ENCODE measurements at places on chromosomes 7 and 10.

- no peak for DNase-seq
Measured at GRCh38 chr10:111303887-111304286, 227.1 kb downstream of the ADRA2A start.

GRCh38 chr10:79146611-79147130 lies 77.9 kb downstream of the ZMIZ1 start:
- DNase-seq: no peak

DNA sequence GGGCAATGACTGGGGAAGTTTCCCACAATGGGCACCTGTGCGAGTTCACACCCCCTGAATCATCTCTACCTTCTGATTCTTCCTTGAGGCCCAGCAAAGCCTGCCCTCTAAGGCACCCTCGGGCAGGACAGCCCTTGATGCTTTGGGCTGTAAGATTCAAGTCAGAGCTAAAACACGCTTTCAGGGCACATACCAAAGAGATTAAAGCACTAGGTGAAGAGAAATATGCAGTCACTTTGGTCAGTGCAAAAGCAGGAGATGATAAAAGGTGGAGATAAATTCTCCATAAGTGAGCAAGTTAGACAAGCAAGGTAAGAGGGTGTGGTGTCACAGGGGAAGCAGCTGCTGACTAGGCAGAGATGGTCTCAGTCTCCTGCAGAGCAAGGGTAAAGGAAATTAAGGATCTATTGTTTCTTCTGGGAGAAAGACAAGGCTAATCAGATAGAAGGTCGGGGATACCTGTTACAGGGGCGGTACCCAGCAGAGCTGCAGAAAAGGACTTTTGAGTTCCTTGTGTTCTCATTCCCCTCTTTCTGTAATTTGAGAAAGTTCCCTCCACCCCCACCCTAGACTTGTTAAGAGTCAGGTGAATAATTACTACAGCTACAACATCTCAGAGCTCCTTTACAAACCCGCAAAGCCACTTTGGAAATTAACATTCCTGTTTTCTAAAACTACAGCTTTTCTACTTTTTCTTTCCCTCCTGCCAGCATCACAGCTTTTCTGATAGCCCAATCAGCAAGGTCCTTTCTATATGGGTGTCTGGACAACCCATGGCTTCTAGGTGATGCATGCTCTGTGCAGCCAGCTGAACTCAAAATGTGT lies 26.4 kb downstream of the PDLIM1 start:
- DNase-seq: no peak

DNA sequence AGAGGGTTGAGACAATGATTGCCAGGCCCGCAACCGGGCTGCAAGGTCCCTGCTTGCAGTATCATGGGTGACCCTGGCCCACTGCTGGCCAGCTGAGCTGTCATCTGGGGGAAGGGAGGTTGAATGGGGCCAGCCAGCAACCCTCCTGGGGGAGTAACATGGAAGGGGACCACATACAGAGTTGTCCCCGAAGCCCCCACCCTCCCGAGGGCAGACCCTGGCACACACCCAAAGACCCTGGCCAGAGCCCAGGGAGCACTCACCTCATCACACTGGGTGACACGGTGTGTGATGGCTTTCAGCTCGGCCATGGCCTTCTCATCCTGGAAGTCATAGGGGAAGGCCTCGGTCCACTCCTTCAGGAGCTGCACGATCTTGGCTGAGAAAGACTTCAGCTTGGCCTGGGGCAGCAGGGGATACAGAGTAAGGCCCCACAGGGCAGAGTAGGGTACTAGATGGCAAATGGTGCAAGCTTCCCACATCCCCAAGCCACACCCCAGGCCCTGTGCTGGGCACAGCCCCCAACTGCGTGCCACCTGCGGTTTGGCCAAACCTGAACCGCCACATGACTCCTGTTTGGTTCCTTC lies 63.4 kb downstream of the CSGALNACT2 start:
- DNase-seq: no peak

- no peak for DNase-seq
Measured at GRCh38 chr7:85882335-85882734, 695.5 kb upstream of the SEMA3D start.

DNA sequence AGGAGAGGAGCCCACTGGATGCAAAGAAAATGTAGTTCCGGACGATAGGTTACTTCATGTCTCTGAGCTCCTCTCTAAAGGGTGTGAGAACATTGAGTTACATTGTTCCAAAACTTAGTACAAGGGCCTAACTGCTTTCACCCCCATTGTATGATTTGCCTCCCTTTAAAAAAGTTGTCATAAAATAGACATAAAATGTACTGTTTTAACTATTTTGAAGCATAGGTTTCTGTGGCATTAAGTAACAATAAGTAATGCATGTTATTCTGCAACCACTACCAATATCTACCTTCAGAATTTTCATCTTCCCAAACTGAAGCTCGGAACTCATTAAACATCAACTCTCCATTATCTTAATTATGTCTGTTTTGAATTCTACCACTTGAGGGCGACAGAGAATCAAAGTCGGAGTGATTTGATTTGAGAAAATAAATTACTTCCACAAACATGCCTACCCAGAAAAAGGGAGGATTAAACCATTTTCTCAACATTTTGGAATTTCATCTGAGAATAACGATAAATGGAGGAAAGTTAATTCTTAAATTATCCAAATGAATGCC lies 2.7 kb downstream of the IGFBP1 start:
- no peak for DNase-seq

DNA sequence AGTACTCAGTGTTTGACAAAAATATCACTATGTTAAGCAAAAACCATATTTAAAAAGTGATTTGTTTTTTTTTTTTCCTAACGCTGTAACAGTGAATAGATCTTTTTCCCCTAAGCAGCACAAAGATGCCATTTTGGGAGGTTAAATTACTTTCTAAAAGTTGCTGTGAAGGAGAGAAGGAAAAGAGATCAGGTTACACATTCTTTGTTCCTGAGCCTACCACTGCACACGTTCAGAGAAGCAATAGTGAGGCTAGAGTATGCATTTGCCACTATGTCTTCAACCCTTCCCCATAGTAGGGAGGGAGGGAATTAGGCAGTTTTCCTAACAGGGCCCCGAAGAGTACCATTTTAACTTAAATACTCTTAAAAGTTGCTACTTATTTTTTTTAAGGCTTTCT lies 38.9 kb downstream of the BMPR1A start:
- DNase-seq: no peak

- no peak for DNase-seq
Measured at GRCh38 chr10:133253361-133253955, 15.8 kb downstream of the VENTX start.

GRCh38 chr10:113549856-113550255 lies 3.0 kb upstream of the HABP2 start:
- DNase-seq: no peak

- DNase-seq: no peak
Measured at GRCh38 chr7:152925412-152926147, 166.0 kb downstream of the ACTR3B start.

DNA sequence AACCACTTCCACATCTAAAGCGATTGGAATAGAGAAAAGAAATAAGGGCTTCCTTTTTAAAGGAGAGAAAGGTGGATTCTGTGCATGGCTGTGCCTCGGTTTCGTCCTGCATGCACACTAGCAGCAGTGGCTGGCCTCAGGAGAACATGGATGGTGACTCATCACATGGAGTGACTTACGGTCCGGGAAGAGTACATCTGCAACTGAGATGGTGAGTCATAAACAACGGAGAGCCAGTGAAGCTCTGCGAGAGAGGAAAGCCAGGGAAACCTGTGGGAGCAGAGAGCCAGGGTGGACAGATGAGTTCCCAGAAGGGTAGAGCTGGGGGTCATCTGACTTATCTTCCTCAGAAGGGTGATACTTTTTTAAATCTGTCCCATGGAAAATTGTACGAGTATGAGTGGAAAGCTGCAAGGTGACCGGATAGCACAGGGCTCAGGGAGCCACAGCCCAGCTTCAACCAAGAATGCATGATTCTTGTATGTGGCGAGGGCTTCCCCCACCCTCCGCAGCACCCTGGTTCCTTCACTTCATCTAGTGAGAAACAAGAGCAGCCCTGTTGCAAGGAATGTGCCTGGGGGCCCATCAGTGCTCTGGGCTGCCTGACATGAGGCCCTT lies 259.1 kb downstream of the KLF6 start:
- no peak for DNase-seq

DNA sequence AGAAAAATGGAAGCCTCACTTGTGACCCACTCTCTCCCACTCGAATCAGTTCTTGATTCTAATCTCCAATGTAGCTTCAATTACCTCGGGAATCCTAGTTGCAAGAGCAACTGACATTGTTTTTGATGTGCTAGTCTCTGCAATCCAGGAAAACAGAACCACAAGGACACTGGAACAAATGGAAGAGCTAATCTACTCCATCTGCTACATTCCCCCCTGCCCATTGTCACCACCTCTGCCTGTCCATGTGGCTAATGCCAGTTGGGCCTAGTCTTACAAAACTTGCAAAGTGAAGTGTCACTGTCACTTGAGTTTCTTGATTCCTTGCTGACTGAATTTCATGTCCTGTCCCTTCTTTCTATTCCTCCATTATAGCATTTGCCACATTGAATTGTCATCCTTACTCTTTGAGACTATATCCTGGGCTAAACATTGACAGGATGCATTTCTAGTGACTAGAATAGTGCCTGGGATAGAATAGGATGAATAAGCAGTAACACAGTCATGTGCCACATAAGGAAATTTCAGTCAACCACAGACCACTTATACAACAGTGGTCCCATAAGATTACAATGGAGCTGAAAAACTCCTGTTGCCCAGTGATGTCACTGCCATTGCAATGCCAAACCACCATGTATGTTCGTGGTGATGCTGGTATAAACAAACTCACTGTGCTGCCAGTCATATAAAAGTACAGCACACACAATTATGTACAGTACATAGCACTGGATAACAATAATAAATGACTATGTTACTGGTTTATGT lies 13.5 kb downstream of the GCC1 start:
- no peak for DNase-seq

GRCh38 chr10:132551093-132551807 lies 13.7 kb downstream of the INPP5A start:
- DNase-seq: no peak

GRCh38 chr7:33970536-33970935 lies 65.2 kb downstream of the BMPER start:
- no peak for DNase-seq

GRCh38 chr10:78045237-78045636 lies 11.6 kb downstream of the RPS24 start:
- no peak for DNase-seq

- no peak for DNase-seq
Measured at GRCh38 chr7:134459981-134460380, 1.1 kb upstream of the AKR1B1 start.

GRCh38 chr7:80060218-80060806 lies 74.3 kb upstream of the GNAI1 start:
- no peak for DNase-seq

DNA sequence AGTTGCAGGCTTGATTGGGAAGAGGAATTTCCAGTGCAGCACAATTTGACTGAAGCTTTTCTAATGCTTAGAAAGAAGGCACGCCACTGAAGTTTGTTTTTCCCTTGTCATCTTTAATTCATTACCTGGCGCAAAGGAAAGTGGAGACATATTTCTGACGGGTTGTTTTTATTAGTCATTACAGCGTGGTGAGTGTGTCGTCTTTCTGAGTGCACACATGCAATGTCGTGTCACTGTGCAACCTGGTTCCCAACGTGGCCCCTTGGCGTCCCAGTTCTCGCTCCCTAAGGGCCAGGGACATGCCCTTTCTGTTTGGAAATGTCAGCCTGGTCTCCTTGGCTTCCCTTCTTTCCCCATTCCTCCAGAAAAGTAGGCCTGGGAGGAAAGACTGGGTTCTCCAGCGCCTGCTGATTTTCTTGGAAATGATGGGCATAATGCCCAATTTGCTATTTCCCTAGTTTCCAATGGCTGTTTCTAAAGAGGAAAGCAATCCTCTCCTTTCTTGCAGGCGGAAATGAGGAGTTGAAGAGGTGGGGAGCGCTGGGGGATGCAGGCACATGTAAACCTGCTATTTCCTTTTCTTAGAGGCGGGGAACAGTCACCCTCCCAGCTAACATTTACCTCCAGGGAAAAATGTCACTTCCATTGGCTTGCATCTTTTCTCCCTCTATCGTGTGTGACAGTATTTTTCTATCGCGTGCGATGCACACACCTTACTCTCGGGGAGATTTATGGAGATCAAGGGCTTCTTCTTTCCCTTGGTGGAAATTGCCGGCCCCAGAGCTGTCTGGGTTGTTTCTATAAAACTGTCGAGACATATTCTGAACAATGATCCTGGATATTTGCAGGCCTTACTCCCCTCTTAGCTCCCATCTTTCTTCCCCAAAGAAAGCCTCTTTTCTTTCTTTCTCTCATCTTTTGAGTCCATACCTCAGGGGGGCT lies 249.8 kb downstream of the ARHGAP12 start:
- DNase-seq: no peak

- no peak for DNase-seq
Measured at GRCh38 chr7:94449151-94449725, 54.5 kb downstream of the COL1A2 start.

- no peak for DNase-seq
Measured at GRCh38 chr7:27188386-27189294, 3.6 kb upstream of the HOXA11 start.

DNA sequence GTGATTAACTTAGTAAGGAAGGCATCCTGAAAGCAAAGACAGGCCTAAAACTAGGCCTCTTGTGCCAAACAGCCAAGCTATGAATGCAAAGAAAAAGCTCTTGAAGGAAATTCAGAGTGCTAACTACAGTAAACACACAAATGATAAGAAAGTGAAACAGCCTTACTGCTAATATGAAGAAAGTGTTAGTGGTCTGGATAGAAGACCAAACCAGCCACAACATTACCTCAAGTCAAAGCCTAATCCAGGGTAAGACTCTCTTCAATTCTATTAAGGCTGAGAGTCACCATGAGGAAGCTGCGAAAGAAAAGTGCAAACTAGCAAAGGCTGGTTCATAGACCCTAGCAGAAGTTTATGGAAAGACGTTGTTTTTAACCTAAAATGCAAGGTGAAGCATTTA lies 66.0 kb downstream of the IPMK start:
- DNase-seq: no peak

- DNase-seq: no peak
Measured at GRCh38 chr10:89869180-89869579, 167.8 kb downstream of the KIF20B start.

- DNase-seq: no peak
Measured at GRCh38 chr10:2791774-2792443, 275.4 kb upstream of the PFKP start.

DNA sequence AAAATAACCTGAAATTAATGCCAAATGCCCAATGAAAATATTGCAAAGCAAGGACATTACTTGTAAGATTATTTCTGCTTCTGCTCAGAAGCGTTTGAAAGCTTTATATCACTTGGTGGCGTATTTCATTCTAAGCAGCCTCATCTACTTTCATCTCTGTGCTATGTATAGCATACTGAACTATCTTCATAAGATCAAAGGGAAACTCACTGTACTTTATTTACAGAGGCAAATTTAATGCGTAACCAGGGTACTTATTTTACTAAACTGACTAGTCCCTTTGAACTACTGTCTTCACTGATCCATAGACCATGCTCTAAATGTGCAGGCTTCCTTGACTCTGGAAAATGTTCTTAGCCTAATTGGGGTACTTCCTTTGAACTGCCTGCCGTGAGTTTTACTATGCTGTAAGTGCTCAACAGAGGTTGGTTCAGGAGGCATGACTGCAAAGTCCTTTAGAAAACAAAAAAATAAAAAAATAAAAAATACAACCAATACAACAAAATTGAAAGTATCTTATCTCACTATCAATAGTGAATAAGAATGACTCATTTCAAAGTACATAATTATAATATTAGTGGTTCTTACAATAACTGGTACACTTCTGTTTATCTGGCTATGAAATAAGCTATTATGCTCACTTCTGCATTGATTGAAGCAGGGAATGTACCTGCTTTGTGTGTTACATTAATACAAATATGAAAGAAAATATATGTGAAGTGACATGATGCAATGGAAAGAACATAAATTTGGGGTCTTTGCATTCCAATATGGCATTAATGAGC lies 41.0 kb upstream of the TSPAN12 start:
- DNase-seq: no peak

Measured in activated gamma-delta T cell (primary cell).